ENCODE measurements at places on chromosomes 13 and 19.

- DNase-seq: no peak
Observed at GRCh38 chr13:86858216-86858615, 813.0 kb upstream of the SLITRK5 start.

GRCh38 chr19:33152176-33152575 is 20.3 kb downstream of the WDR88 start:
- DNase-seq: no peak

- no peak for DNase-seq
Observed at GRCh38 chr19:38561053-38561606, 56.6 kb downstream of the MAP4K1 start.

DNA sequence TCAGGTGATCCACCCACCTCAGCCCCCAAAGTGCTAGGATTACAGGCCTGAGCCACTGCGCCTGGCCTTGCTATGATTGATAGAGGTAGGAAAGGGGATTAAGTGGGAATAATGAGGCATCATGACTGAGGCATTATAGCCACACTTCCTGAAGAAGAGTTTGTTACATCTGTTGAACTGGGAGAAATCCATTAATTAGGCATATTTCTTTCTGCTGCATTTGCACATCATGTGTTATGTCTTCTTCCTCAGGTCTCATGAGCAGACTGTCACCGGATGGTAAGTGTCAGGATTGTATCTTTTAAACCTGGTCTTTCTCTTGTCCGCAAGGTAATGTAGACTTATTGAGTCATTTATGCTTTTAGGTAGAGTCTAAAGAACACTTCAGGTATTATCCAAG is 12.2 kb downstream of the EDDM13 start:
- DNase-seq: no peak

GRCh38 chr13:110506859-110507566 is 54.5 kb downstream of the RAB20 start:
- no peak for DNase-seq

- DNase-seq: no peak
Observed at GRCh38 chr13:58081301-58081820, 449.8 kb downstream of the PCDH17 start.

- peak; percentile 88 for DNase-seq
Observed at GRCh38 chr13:97043302-97043701, 49.0 kb upstream of the OXGR1 start.

DNA sequence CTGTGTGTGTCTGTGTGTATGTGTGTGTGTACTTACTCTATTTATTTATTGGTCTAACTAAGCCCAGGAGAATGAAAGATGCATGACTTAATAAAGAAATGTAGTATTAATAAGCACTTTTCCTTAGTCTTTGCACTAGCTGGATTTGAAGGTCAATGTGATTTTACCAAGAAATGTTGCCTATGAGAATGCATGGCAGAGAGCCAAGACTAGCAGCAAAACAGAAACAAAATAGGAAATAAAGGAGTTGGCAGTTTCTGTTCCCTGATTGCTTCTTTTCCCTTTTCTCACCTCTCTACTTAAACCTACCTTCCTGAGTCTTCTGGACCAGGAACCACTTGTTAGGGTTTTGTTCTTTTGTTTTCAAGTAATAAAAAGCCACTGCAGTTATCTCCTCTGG is 286.1 kb downstream of the KCTD12 start:
- DNase-seq: no peak

GRCh38 chr13:60167121-60167520 is 3.4 kb upstream of the DIAPH3 start:
- DNase-seq: no peak

DNA sequence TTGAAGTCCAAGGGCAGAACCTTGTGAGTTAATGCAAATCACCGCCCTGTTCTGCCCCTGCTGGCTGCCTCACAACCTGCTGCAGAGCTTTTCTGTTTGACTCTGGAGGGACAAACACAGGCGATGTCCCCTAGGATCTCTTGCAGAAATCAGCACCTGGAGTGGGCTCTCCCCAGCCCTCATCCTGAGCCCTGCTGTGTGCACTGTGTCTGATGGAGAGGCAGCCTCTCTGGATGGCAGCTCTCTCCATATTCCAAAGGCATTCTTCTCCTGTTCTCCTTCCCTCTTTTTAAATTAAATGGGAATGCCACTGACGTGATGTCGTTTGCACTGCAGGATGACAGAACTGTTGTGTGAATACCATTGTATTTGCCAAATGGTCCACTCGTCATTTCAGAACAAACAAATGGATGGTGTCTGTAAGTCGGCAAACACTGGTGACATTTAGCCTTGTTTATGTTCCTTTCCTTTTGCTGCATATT is 184.1 kb downstream of the ZNF536 start:
- peak; percentile 14 for DNase-seq

- DNase-seq: no peak
Observed at GRCh38 chr13:60334310-60334709, 62.7 kb upstream of the TDRD3 start.

DNA sequence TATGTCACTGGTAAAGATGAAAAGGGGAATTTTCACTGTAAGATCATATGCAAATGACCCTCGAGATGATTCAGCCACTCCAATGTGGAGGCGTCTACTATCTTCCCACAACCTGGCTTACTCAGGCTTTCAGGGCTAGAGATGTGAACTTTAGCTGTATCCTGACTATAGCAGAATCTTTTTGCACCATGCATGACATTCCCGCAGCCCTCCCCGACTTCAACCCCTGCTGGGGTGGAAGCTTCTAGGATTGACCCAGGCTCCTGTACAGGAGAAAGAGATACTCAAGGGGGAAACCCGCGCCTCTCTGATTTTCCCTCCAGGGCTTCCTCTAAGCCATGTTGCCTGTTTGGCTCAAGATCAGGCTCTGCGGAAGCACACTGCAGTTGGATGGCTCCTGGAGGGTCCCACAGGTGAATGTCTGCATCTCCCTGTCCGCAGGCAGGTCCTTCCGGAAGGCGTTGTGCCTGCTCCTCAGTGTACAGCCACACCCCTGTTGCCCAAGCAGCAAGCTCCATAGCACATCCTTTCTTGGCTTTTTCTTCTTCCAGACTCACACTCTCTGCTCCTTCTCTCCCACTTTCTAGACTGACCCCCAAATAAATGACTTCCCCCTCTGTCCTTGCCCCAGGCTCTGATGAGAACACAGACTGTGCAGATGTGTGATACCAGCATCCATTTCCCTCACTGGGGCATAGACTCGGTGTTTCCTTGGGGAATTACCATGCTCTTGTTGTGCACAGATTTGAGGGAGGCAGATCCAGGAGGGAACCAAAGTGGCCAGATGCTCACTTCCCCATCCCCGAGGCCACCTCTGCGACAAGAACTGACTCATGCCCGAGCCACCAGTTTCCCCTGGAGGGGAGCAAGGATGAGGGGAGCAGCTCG is 29.1 kb upstream of the POP4 start:
- peak; percentile 17 for DNase-seq

GRCh38 chr13:68345963-68346531 is 1115.9 kb upstream of the PCDH9 start:
- no peak for DNase-seq

DNA sequence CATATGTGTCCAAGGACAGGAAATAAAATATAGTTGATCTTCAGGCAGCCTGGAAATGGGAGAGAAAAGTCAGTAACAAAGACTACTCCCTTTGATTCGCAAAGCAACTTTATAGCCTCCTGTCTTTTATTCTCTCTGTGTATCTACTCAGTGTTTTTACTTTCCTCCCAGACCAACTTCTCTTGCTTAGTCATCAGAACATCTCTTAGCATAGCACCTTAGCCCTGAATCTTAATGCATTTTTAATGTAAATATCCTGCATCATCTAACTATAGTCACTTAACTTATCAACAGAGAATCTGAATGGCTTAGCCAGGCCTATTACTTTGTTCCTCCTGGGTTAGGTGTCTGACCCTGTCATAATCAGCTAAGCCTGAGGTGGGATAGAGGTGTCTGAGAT is 238.2 kb downstream of the MAB21L1 start:
- DNase-seq: no peak

DNA sequence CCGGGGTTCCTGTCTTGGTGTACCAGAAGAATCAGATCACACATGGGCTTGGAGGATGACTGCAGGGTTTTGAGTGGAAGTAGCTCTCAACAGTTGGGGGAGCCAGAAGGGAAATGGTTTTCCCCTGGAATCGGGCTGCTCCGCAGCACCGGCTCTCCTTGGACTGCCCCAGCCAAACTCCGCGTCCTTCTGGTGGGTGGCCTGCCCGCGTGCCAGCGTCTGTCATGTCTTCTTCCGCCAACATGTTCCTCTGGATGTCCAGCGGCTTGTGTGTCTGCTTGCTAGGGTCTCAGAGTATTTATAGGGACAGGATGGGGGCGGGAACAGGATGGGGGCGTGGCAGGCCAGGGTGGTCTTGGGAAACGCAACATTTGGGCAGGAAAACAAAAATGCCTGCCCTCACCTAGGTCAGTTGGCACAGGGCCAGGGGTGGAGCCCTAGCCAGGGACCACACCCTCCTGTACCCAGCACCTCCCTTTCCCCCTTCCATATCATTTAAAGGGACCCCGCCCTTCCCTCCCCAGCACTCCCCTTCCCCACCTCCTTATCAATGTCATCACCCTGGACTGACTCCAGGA is 1.3 kb upstream of the ZNF30 start:
- no peak for DNase-seq

- no peak for DNase-seq
Observed at GRCh38 chr13:28434926-28435325, 60.0 kb downstream of the FLT1 start.

DNA sequence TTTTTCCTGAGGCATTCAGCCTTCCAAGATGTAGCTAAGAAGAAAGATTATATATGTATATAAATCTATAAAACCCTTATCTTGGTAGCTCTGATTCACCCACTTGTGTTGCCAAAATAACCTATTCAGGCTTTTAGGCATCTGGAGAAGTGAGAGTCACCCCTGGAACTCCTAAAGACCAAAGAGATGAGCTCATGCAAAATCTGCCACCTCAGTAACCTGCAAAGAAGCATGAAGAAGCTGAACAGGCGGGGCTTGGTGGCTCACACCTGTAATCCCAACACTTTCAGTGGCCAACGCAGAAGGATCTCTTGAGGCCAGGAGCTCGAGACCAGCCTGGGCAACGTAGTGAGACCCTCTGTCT is 393.7 kb downstream of the FOXO1 start:
- DNase-seq: peak; percentile 50

GRCh38 chr19:28456708-28457320 is 756.1 kb downstream of the UQCRFS1 start:
- no peak for DNase-seq

DNA sequence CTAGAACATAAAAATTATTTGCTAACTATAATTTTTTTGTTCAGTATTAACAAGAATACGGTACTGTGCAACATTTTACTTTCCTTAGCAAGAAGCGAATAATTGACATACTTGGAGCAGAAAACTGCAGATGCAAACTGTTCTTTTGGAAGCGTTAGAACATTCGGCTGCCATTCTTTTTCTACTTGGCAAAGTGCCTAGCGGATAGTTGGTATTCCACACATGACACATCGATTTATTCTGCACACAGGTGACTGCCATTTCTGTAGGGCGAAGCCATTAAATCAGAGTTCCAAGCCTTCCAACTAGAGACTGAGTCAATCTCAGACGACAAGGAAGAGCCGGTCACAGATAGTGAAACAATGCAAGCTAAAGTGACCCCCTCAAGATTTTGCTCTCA is 117.4 kb downstream of the TRPC4 start:
- DNase-seq: no peak

DNA sequence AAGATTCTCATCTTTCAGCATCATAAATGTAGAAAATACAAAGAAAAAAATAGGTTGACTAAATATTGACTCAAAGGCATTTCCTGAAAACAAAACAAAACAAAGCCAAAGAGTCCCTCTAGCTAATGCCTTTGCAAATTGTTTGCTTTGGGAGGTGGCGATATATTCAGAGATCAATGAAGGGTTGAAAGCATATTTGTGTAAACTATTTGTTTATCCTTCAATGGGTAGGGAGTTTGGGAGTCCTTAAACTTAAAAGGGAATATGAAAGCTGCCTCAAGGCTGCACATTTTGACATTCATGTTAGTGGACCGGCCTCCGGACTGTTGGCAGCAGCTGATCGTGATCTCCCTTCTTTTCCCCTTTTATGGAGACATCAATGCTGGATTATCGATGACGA is 257.5 kb downstream of the ITGBL1 start:
- DNase-seq: no peak

DNA sequence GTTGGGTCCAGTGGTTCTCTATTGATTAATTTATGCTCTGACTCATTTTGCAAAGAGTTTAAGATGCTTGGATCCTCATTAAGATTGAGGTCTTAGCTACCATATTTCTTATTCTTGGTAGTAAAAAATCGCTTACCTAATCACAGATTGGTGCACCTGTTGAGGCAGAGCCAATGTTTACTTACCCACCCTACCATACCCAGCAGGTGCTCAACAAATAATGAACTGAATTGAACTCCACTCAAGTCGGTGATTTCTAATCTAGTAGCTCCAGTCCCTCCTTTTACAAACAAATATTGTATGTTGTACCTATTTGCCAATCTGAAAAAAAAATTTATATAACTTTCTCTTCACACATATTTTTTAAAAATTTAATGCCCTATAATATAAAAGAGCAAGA is 361.0 kb downstream of the FGF14 start:
- DNase-seq: no peak

GRCh38 chr19:55603581-55604292 is 1.7 kb upstream of the ZNF865 start:
- no peak for DNase-seq

- DNase-seq: no peak
Observed at GRCh38 chr13:49437705-49438104, 6.2 kb downstream of the CAB39L start.

GRCh38 chr13:30413842-30414241 is 8.5 kb upstream of the UBE2L5 start:
- DNase-seq: no peak

DNA sequence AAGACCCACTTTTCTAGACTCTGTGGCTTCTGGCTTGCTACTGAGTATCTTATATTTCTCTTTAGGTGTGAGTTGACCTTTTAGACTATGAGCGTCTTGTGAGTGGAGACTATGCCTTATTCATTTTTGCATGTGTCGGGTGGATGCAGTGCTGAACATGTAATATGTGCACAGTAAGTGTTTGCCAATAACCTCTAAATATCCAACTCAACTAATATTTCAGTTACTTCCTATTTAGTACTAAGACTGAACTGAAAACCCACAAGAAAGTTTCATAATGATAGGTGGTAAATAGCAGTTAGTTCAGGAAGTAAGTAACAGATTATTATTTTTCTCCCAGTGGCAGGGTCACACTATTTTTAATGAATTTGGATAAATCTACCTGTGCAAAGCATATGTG is 269.3 kb downstream of the KCNRG start:
- DNase-seq: no peak

DNA sequence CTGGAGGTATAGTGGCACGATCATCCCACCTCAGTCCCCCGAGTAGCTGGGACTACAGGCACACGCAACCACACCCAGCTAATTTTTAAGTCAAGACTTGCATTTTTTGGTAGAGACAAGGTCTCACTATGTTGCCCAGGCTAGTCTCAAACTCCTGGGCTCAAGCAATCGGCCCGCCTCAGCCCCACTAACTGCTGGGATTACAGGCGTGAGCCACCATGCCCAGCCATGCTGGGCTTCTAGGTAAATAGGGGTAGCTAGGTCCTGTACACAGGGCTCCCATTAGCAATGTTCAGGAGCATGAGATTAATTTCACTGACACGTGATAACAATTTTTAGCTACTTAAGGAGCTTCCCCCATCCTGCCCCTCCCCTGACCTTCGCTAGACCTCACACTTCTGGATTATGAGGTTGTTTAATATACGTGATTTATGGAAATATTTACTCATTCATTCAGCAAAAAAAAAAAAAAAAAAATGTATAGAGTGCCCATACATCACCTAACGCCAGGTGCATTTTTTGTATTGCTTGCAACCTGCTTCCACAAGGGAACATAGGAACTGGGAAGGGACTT is 19.2 kb downstream of the TMEM272 start:
- no peak for DNase-seq

GRCh38 chr19:10602330-10603083 is 15.4 kb upstream of the AP1M2 start:
- peak; percentile 77 for DNase-seq

Measured in fibroblast of skin of right biceps (primary cell).